ENCODE measurements at places on chromosomes 5 and 9.

- peak; percentile 46 for DNase-seq
Measured at GRCh38 chr5:1510631-1511030, 13.1 kb downstream of the LPCAT1 start.

GRCh38 chr5:1800472-1801221, 560 bp upstream of the NDUFS6 start:
- DNase-seq: no peak

DNA sequence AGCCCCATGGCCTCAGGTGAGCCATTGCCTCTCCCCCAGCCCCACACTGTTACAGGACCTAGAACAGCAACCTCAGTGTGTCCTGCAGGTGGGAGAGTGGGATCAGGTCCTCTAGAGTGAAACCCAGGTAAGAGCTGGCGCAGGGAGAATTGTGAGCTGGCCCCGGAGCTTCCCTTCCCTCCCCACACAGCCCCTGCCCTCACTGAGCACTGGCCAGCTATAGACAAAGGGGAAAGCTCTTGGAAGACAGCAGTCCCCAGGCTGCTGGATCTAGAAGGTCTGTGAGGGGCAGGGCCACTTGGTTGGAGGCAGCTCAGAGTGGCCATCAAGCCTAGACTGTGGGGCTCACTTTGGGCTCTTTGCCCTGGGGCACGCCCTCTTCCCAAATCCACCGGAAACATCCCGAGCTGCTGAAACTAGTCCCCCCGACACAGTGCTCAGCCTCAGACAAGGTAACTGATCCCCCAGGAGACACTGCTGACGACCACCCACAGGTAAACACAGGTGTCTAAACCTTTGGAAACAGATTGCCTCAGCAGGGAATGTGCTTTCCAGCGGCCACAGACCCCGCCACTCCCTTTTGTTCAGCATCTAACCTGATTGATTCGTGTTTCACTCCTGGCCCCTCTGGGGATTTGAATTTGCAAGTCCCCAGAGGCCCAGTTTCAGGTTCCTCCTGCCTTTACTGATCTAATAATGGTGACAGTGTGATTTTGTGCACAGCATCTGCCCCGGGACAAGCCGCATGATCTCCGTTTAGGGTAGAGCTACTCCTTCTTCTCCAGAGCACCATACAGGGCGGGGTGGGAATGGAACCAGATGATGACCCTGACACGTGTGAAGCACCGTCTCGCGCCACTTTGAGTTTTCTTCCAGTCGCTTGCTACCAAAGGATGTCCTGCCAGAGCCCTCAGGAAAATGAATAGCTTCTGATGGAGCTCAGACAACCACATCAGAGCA, 42.2 kb upstream of the ADAMTS2 start:
- DNase-seq: no peak

DNA sequence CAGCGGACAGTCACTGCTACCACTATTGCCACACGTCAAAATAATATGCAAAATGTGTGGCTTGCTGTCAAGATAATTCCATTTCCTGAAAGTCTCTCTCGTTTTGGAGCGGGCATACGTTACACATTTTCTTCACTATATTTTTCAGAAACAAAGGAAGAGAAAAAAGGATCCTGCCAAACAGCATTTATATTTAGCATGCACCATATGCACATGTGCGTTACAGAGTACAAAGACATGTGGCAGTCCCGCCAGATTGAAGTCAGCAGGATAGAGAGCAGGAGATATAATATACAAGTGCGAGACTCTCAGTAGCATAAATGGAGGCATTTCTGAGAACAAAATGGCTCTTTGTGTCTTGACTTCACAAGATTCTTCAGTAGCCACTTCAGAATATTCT, 221.6 kb upstream of the KIF2A start:
- DNase-seq: no peak

DNA sequence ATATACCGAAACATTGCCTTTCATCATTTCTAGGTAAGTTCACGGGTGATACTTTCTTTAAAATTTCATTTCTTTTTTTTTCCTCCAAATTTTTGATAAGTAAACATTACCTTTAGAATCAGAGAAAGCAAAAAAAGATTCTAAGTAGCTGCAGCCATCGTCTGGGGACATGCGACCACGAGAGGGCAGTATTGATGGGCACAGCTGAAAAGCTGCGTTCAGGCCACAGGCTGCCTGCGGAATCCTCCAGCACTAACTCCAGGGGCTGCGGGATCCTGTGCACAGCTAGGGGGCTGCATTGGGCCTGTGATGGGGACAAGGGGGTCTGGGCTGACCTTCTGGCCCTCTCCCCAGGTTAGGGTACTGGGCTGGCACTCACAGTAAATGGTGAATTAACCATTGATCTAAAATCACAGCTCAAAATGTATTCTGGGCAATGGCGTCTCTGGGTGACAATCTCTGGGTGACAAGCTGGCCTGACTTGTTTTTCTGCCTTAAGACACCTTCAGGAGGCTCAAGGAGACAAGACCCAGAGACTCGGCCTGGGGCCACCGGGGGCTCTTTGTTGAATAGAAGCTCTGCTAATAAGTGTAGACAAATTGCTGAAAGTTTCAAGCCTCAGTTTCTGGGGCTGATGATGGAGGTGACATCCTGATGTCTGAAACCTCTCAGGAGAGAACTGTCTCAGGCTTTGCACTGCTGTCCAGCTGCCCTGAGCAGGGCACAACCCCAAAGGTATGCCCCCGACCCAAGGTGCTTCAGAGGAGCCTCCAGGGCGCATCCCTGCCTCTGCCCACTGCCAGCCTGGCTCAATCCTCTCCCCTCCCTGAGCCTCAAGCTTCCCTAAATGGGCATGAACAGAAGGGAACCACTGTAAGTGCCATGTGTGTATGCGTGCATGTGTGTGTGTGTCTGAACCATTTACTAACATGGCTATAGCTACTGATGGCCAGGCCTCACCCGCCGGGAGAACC, 44.3 kb upstream of the SARDH start:
- peak; percentile 72 for DNase-seq

- no peak for DNase-seq
Measured at GRCh38 chr5:116466727-116467464, 107.7 kb downstream of the SEMA6A start.

DNA sequence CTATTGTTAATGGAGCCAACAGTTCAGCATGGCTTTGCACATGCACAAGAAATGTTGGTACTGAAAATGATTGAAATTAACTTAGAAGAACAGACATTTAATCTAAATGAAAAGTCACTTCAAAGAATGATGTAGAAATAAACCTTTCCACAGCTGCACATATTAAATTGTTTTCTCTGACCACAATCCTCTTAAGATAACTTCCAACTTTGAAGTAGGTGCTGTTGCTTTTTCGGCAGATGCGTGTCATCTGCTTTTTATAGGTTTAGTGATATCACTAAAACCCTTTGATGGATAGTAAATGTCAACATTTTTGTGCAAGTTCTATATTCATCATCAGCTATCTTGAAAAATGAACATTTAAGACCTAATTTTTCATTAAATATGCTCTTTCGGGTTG, 25.3 kb upstream of the SLC1A3 start:
- DNase-seq: no peak

- no peak for DNase-seq
Measured at GRCh38 chr5:125634216-125634835, 788.9 kb upstream of the GRAMD2B start.

GRCh38 chr9:76542360-76542759, 83.4 kb downstream of the GCNT1 start:
- no peak for DNase-seq

- no peak for DNase-seq
Measured at GRCh38 chr5:3354606-3355005, 241.0 kb upstream of the IRX1 start.

GRCh38 chr9:94002316-94003140, 47.4 kb upstream of the BARX1 start:
- peak; percentile 51 for DNase-seq

GRCh38 chr5:56025151-56025885, 30.6 kb upstream of the IL6ST start:
- DNase-seq: no peak

GRCh38 chr9:123485216-123485615, 129.2 kb downstream of the CRB2 start:
- DNase-seq: no peak

- no peak for DNase-seq
Measured at GRCh38 chr9:115422932-115423440, 305.0 kb upstream of the TNC start.

- no peak for DNase-seq
Measured at GRCh38 chr5:84578226-84578625, 193.5 kb upstream of the EDIL3 start.

DNA sequence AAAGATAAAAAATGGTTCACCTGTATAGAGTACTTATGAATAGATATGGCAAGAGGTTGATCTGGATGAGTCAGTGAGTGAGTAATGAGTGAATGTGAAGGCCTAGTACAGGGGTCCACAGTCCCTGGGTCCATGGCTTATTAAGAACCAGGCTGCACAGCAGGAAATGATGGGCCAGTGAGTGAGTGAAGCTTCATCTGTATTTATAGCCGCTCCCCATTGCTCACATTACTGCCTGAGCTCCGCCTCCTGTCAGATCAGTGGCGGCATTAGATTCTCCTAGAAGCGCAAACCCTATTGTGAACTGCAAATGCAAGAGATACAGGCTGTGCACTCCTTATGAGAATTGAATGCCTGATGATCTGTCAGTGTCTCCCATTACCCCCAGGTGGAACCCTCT, 307.7 kb upstream of the ZNF608 start:
- DNase-seq: no peak

- no peak for DNase-seq
Measured at GRCh38 chr9:22446950-22447617, 460 bp downstream of the DMRTA1 start.

- DNase-seq: no peak
Measured at GRCh38 chr9:109242741-109243140, 75.7 kb upstream of the FRRS1L start.

DNA sequence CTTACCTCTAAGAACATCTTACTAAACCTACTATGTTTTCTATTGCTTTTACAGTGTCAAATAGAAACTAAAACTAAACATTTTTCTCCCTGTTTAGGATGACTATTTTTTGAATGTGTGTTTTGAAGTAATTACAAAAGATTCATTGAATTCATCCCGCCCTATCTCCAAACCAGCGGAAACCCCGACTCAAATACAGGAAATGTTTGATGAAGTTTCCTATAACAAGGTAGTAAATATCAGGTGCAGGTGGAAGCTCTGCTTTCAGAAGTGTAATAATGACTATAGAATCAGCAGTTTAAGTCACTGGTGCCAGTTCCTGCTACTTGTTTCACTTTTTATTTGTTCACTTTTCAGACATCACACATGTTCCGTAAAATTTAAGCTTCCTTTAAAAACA, 20.0 kb downstream of the ERAP2 start:
- no peak for DNase-seq

DNA sequence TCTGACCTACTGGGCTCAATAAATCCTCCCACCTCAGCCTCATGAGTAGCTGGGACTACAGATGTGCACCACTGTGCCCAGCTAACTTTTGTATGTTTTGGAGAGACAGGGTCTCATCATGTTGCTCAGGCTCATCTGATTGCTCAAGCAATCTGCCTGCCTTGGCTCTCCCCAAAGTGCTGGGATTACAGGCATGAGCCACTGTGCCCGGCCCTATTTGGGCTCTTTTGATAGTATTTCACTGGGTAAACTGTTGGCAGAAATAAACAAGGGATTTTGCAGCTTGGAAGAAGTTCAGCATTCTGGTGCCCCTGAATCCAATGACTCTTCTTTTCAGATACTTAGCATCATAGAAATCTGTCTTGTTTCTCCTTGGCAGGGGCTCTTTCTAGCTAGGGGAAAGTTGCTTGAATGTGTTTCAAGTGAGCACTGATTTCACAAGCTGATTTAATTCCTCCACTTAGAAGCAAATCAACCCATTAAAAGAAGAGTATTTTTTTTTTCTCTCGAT, 146.8 kb downstream of the PAPPA start:
- no peak for DNase-seq

DNA sequence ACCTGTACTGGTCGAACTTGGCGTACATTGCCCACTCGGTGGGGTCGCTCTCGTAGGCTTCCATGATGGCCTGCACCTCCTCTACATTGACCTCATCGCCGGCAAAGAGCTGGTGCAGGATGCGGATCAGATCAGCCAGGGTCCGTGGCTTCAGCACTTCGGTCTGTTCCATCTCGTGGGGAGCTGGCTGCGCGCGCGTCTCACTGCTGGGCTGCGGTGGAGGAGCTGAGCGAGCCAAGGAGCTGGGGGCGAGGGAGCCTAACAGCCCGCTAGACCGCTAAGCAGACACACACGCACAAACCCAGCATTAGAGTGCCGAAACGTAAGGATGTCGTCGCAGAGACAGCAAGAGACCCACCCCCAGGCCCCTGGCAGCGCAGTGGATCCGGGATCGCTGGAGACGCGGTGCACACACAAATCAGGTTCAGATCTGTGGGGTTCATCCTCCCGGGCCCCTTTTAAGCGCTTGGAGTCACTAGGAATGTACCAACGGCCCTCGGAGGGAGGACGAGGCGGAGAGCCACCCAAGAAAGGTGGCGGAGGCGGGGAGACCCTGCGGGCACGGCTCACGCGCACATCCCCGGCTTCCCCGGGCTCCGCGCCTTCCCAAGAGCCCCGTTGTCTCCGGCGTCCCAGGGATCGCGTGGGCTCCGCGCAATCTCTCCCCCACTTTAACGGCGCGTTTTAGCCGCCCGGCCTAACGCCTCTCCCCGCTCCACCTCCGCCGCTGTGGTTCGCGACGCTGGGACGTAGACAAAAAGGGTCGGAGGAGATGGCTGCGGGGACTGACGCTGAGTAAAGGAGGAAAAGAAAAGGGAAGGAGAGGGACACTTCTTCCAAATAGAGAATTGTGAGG, at the start of gene CDO1:
Gene CDO1, minus strand, starts transcription at position 434 of the 856 bp plus-strand sequence. Its CDS starts 262 bp downstream, at position 172.
- peak; percentile 48 for DNase-seq

DNA sequence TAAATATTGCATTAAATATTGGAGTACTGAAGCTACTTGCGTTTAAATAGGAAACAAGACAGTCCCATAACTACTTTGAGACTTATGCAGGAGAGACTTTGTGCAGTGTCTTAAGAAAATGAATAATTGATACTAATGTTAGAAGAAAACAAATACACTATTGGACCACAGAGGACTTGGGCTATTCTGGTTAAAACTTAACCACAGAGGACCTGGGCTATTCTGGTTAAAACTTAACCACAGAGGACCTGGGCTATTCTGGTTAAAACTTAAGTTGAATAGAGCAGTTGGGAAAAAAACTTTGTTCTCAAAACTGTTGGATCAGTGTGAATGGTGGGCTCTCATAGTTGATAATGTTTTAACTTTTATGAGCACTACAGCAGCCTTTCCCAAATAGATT, 141.7 kb downstream of the WDR70 start:
- DNase-seq: no peak

GRCh38 chr9:104961238-104961637, 33.3 kb upstream of the ABCA1 start:
- DNase-seq: peak; percentile 71

GRCh38 chr5:98905857-98906688, 22.7 kb downstream of the CHD1 start:
- no peak for DNase-seq

- DNase-seq: no peak
Measured at GRCh38 chr9:131960851-131961495, 118.7 kb downstream of the MED27 start.

DNA sequence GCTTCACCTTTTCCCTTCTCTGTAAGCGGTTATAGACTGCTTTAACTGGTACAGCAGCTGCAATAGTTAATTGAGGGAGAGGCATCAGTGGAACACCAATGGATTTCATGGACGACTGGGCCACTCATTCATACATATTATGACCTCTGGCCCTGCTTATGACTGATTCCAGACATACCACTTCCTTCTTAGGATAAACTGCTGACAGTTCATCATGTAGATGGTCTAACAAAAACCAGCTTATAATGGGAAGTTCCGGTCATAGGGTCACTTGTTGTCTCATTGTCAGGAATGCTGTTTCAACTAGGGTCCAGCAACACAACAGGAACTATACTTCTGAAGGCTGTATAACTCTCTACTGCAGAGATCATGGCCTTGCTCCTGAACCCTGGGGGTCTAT, 265.2 kb upstream of the RASA1 start:
- DNase-seq: no peak
